ENCODE measurements at places on chromosomes 6 and 20.

DNA sequence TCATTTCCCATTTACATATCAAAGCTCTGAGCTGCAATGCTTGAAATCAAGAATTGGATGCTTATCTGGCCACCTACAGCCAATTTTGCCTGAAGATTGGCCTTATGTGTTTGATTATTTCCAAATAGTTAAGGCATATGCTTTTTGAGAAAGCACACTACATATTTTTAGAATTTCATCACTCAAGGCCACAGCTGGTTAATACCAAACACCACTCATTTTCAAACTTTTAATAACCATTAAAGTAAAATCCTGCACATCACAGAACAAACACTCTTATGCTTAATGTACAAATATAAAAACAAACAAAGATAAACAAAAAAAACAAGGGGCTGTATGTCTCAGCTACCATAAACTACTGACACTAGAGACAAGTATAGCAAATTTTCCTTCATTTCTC lies 96.9 kb upstream of the HMGCLL1 start:
- DNase-seq = no peak

- DNase-seq = no peak
Observed at GRCh38 chr20:53513168-53513488, 80.5 kb downstream of the ZNF217 start.

GRCh38 chr6:1711136-1711535 lies 101.4 kb downstream of the FOXC1 start:
- DNase-seq = no peak

GRCh38 chr6:96716221-96716620 lies 121.1 kb downstream of the GPR63 start:
- DNase-seq = no peak

DNA sequence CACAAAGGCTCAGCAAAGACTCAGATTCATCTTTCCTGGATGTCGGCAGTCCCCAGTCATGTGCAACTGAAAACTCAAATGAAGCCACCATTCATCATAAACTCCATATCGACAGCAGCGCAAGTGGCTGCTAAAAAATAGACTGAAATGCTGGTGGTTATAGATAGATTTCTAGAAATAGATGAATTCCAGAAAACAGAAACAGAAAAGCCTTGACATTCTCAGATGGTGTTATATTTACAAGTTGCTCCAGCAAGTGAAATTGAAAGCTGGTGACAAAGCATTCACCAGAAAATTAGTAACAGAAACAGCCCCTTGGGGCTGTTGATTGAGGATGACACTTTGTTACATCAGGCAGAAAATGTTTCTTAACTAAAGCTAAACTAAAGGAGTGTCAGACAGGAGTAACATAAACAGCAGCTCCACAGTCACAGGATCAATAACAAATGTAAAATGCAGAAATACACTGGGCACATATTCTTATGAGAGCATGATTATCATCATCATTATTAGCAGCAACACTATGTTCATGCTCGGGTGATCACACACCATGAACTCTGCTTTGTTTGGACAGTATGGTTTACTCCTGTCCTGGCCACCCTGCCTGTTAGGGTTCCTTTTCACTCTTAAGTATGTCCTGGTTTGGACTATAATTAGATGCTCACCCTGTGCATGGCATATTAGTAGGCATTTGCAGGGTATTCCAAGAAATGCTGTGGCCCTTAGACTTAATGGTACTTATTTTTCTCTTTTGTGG lies 36.4 kb upstream of the SLC35F1 start:
- no peak for DNase-seq

- no peak for DNase-seq
Observed at GRCh38 chr6:106381223-106381622, 20.7 kb downstream of the CRYBG1 start.

- no peak for DNase-seq
Observed at GRCh38 chr6:106163966-106164877, 78.1 kb downstream of the PRDM1 start.

GRCh38 chr6:53397283-53397682 lies 48.5 kb upstream of the ELOVL5 start:
- no peak for DNase-seq

DNA sequence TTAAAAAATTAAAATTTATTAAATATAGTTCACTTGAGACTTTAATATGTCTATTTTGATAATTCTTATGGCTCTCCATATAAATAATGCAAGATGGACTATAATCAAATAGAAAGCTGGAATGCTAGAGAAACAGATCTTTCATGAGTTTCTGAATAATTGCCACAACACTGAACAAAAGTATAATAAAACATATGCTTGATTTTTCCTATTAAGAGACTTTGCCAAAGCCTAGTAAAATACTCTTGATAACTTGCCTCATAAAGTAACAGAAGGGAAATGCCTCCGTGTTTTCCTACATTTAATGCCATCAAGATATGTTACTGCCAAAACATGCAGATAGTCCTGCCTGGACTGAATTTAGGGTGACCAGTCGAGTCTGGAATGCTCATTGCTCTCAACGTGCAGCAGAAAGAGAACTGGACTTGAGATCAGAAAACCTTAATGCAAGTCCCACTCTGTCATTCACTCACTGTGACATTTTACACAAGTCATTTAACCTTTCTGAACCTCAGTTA lies 153.2 kb downstream of the AIG1 start:
- no peak for DNase-seq

GRCh38 chr6:50842446-50842845 lies 23.8 kb downstream of the TFAP2B start:
- DNase-seq = no peak

- DNase-seq = no peak
Observed at GRCh38 chr6:73631849-73632248, 21.9 kb downstream of the SLC17A5 start.

DNA sequence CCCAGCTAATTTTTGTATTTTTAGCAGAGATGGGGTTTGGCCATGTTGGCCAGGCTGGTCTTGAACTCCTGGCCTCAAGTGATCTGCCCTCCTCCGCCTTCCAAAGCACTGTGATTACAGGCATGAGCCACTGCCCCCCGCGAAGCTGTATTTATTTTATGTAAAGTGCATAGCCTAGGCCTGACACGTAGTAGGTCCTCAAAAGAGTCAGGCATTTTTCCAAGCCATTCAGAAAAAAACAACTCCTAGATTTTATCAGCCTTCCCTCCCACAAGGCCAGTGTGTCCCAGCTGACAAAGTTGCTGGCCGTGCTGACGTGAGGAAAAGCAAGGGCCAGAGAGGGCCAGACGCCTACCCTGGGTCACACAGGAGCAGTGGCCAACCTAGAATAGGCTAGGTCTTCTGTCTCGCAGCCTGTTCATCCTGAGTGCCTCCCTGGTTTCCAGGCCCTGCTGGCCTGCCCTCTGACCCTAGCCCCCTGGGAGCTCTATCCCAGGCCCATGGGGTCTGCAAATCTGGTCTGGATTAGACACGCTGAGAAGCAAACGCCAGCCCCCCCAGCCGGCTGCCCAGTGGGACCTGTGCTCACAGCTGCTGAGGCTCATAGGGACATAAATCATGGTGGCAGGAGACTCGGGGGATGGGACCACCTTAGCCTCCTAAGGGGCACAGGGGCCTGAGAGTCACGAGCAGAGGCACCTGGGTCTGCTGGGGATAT lies 11.8 kb downstream of the TCF15 start:
- DNase-seq = no peak

- no peak for DNase-seq
Observed at GRCh38 chr6:7644417-7644816, 54.4 kb downstream of the SNRNP48 start.

GRCh38 chr6:121664158-121664557 lies 228.7 kb downstream of the GJA1 start:
- no peak for DNase-seq

GRCh38 chr6:37205175-37205996 lies 35.4 kb downstream of the PIM1 start:
- no peak for DNase-seq

DNA sequence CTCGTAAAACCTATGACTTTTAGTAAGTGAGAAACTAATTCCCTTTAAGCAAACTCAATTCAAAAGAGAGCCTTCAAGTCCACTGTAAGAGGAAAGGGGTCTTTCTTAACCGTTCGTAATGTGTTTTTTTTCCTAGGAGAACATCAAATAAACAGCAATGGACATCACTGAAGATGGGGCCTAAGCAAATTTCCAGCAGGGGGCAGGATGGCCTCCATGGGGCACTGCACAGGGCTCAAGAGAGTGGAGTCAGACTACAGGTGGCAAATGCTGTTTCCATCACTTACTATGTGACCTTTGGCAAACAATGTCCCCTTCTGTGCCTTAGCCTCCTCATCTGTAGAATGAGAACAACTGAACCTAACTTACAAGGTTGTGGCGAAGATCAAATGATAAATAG lies 88.7 kb downstream of the ARHGAP18 start:
- no peak for DNase-seq

GRCh38 chr20:1391640-1392442 lies 1.0 kb downstream of the FKBP1A start:
- DNase-seq = no peak

- DNase-seq = no peak
Observed at GRCh38 chr20:33061658-33062028, 7.9 kb downstream of the BPIFB3 start.

DNA sequence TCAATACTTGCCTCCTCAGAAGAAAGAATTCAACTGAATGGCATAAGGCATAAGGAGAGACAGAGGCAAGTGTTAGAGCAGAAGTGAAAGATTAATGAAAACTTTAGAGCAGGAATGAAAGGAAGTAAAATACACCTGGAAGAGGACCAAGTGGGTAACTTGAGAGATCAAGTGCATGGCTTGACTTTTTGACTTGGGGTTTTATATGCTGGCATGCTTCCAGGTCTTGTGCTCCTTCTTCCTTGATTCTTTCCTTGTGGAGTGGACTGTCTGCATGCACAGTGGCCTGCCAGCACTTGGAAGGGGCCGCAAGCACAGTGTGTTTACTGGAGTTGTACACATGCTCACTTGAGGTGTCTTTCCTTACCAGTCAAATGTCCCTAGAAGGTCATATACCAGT lies 222.1 kb upstream of the UFL1 start:
- DNase-seq = no peak

- no peak for DNase-seq
Observed at GRCh38 chr6:153489479-153489878, 358.4 kb upstream of the RGS17 start.

DNA sequence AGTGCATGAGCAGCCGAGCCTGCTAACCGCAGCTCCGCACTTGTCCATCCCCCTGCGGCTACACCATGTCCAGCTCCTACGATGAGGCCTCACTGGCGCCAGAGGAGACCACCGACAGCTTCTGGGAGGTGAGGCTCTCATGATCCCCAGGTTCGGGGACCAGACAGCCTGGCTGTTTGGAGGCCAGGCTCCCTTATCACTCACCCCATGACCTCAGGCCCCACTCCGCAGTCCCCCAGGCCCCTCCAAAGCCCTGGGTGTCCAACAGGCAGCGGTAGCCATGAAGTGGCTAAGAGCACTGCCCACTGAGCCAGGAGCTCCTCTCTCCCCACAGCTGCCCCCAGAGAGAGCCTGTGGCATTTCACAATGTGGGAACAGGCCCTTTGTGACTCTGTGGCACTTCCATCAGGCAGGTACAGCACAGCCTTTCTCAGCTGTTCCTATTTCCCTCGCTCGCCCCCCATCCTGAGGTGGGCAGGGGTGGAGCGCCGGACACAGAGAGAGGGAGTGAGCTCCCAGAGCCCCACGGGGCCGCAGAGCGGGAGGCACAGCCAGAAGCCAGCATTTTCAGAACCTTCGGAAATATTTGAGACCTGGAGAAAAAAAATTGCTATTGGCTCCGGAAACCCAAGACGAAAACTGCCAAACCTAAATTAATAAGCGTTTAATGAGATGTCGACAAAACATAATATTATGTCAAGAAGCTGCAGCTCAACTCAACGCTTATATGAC lies 29.7 kb downstream of the SPDEF start:
- no peak for DNase-seq

- DNase-seq = no peak
Observed at GRCh38 chr6:41430875-41431274, 95.5 kb downstream of the NCR2 start.

- no peak for DNase-seq
Observed at GRCh38 chr6:73058736-73059135, 166.6 kb downstream of the KHDC1L start.

DNA sequence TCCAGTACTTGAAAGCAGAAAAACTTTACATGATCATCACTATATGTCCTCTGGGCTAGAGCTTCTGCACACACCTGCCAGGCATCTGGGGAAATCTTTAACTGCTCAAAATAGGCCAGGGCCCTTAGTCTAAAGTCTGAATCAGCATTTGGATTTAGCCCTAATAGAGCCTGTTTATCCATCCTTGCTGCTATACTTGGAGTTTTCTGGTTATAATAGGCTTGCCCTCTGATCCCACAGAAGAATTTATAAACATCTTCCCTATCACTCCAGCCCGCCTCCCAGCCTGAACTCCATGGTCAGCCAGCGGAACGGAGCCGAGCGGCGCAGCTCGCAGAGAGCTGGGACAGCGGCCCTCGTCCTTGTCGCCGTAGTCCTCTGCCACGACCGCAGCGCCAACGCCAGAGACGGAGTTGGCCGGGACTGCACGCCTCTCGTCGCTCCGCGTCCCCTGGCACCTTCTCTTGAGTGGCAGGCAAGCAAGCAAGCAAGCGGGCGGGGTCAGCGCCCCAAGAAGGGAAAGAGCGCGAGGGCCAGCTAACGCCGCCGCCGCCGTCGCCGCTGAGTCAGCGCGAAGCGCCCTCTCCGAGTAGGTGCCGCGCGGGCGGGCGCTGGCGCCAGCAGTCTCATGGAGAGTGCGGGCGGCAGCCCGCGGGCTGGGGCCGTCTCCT lies 25.4 kb upstream of the ASIP start:
- DNase-seq = peak; percentile 54

GRCh38 chr6:14876778-14877613 lies 368.9 kb upstream of the JARID2 start:
- DNase-seq = peak; percentile 24

GRCh38 chr20:61505508-61505907 lies 253.4 kb downstream of the CDH4 start:
- DNase-seq = no peak

- no peak for DNase-seq
Observed at GRCh38 chr20:41443691-41444090, 77.1 kb upstream of the EMILIN3 start.

DNA sequence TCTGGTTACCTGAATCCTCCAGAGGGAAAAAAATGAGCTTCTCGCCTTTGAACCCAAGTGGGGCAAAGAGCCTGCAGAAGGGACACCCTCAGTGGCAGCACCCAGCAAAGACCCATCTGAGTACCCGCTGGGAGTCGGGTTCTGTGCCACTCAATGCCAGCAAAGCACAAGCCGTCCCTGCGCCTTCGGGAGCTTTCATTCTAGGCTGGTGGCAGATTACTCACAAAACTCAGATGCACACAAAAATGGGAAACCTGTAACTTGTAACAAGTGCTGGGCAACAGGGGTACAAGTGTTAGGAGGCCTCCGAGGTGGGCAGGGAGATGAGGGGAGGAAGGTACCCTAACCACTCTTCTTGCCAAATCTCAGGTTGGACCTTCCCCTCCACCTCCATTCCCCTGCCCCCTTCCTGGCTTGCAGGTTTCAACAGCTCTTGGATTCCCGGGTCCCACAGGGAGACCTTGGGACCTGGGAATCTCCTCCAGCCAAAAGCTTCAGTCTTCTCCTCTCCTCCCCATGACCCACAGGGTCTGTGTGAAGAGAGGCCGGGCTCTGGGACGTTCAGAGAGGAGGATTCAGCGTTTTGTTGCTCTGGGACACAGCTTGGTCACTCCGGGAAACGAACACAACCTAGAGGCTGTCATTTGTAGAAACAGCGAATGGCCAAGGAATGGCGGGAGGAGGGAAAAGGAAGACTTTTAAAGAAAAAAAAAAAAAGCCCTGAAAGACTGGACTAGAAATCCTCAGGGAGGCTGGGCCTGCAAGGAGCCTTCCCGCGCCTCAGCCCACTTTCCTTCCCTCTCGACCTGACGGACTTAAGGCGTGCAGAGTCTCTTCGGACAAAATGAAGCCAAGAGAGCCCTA lies 1.2 kb upstream of the PARD6B start:
- no peak for DNase-seq

- no peak for DNase-seq
Observed at GRCh38 chr6:45098256-45098655, 229.9 kb upstream of the RUNX2 start.

All from amniotic stem cell (primary cell).